Fibroblast of lung (primary cell): ENCODE measurements at places on chromosomes 12 and 14. TPM values are rescaled to one million over a fixed set of nuclear protein-coding genes. Genes with fewer than 3 reads are reported as not detected.
A peak's percentile ranks its signal among the peaks of the same experiment; 100 is the strongest.

The SERPINA9 gene
- not detected in 2 replicates for total RNA-seq

DNA sequence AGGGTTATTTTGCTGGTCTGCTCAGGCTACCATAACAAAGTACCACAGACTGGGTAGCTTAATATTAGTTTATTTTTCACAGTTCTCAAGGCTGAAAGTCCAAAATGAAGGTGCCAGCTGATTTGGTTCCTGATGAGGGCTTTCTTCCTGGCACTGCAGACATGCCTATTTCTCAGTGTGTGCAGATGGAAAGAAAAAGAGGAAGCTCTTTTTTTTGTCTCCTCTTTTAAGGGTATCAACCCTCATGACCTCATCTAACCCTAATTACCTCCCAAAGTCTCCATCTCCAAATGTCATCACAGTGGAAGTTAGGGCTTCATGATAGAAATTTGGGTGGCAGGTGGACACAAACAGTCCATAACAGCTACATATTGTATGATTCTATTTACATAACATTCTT lies 25.0 kb upstream of the POLR3B start:
- no peaks in the 10 kb centered on the region for H3K27me3 ChIP-seq
- peaks cover 3% of the 10 kb centered on the region for H3K4me1 ChIP-seq
- no peak for DNase-seq

- H3K4me3 ChIP-seq = peak overlapping the region; percentile 61
- peak; percentile 37 for DNase-seq
- no peaks in the 10 kb centered on the region for H3K36me3 ChIP-seq
- peaks cover 12% of the 10 kb centered on the region for H3K4me1 ChIP-seq
Observed at GRCh38 chr12:14775636-14775980, 27.7 kb downstream of the WBP11 start.

DNA sequence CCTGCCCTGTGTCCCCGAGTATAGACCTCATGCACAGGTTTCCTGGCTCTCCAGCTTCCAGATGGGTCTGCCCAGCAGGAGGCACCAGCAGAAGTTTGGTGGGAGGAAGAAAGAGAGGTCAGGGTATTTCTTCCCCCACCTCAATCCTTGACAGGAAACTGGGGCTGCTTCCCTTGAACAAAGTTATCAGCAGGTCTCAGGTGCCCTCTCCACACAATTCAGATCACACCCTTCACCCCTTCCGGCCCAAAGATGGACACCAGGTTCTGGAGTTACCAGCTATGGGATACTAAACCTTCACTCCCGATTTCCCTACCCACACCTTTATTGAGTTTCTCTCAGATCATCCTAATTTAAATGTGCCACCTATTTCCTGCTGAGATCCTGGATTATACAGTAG lies 1.2 kb downstream of the SART3 start:
- no peak for DNase-seq
- H3K36me3 ChIP-seq = peaks cover 2% of the 10 kb centered on the region
- no peaks in the 10 kb centered on the region for H3K27me3 ChIP-seq
- peak overlapping the region; percentile 97 for H3K27ac ChIP-seq
- H3K4me3 ChIP-seq = peak overlapping the region; percentile 91

DNA sequence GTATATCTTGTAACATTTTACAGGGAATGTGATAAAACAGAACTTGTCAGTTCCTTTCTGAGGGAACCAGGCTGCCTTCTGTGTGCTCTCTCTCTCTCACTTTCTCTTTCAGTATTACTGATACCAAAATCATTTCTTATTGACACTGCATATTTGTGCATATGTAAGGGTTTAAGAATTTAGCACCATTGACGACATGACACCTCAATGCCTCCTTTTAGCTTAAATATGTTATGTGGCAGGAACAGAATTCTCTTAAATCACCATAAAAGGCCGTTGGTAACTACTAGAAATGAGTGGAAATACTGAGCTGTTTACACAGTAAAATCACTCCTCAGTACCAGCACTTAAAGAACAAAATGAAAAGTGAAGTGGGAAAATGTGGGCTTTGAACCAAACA lies 457.7 kb upstream of the SYT1 start:
- no peak overlapping the region for H3K4me3 ChIP-seq
- DNase-seq = peak; percentile 61
- H3K27me3 ChIP-seq = no peaks in the 10 kb centered on the region
- H3K4me1 ChIP-seq = no peaks in the 10 kb centered on the region

DNA sequence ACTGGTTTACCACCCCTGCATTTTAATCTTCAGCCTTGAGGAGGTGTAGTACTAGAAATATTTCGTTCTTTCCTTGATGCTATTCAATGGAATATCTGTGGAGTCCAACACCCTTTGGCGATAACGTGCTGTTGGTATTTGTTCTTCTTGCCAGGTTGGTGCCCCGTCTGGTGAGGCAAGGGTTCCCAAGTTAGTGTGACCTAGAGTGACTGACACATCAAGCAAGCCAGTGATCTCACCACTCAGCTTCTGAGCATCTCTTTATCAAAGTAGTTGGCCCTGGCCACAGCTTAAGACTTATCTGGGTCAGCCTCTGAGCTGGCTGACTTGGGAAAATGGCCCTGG lies 60.2 kb downstream of the PLXNC1 start:
- H3K4me1 ChIP-seq = no peaks in the 10 kb centered on the region
- H3K27ac ChIP-seq = no peak overlapping the region
- H3K4me3 ChIP-seq = no peak overlapping the region
- DNase-seq = no peak
- H3K27me3 ChIP-seq = no peaks in the 10 kb centered on the region
- no peaks in the 10 kb centered on the region for H3K36me3 ChIP-seq

The CEBPE gene
- not detected in 2 replicates for total RNA-seq

The C12orf56 gene
- total RNA-seq = 0.77 and 1.5 TPM in 2 replicates

The DYNC1H1 gene
- 394 and 677 TPM in 2 replicates for total RNA-seq

The C12orf54 gene
- total RNA-seq = not detected in 2 replicates

- peak; percentile 72 for DNase-seq
- H3K27ac ChIP-seq = peak overlapping the region; percentile 81
- peaks cover 26% of the 10 kb centered on the region for H3K4me1 ChIP-seq
- no peaks in the 10 kb centered on the region for H3K27me3 ChIP-seq
Observed at GRCh38 chr14:69268763-69269162, 8.8 kb downstream of the GALNT16 start.

DNA sequence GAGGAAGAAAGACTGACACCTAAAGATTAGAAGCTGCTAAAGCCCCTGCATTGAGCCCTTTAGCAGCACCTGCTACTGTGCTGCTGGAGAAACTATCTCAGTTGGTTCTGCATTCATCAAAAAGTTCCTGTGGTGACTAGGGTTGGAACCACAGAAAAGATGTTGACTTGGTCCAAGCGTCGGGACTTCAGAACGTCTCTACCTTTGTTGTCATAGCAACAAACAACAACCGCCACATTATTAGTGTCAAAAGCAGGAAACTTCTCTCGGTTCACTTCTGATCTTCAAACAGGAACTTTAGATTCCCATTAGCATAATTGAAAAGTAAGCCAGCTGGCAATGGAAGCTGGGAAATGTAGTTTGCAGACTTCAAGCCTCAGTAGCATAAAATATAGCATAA lies 368.0 kb downstream of the SEC23A start:
- no peak overlapping the region for H3K27ac ChIP-seq
- no peaks in the 10 kb centered on the region for H3K36me3 ChIP-seq
- no peak overlapping the region for H3K4me3 ChIP-seq
- DNase-seq = no peak

DNA sequence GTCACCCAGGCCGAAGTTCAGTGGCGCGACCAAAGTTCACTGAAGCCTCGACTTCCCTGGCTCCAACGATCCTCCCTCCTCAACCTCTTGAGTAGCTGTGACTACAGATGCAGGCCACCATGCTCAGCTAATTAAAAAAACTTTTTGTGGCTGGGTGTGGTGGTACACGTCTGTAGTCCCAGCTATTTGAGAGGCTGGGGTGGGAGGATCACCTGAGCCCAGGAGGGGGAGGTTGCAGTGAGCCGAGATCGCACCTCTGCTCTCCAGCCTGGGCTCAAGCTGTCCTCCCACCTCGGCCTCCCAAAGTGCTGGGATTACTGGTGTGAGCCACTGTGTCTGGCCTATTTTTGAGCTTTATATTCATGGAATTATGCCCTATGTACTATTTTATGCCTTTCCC lies 18.1 kb upstream of the RAD52 start:
- no peak overlapping the region for H3K4me3 ChIP-seq
- H3K27ac ChIP-seq = no peak overlapping the region
- H3K36me3 ChIP-seq = no peaks in the 10 kb centered on the region
- no peaks in the 10 kb centered on the region for H3K27me3 ChIP-seq

GRCh38 chr12:48145981-48146380 lies 11.3 kb downstream of the ASB8 start:
- H3K27ac ChIP-seq = no peak overlapping the region
- H3K27me3 ChIP-seq = no peaks in the 10 kb centered on the region
- H3K4me3 ChIP-seq = no peak overlapping the region
- H3K36me3 ChIP-seq = peaks cover 22% of the 10 kb centered on the region
